GM04503 (cell line): ENCODE measurements at places on chromosomes 4 and X.

GRCh38 chrX:143500751-143501150, 16.5 kb downstream of the SPANXN3 start:
- no peak for DNase-seq

DNA sequence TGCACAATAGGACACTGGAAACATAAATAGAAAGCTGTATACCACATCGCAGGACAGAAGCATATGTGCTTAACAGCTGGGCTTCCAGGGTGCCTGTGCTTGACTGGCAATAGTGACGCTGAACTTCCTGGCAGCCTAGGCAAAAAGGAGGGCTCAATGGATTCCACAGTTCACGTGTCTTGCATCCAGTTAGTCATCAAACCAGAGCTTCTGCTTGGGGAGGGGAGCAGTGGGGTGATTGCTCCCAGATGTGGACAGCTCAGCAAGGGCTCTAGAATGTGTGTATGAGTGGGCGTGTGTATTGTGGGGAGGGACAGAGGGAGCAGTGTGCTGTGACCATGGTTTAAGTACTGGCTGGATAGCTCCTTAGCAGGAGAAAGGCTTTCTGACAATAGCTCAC, 2.3 kb downstream of the PRRG3 start:
- DNase-seq: peak; percentile 81

DNA sequence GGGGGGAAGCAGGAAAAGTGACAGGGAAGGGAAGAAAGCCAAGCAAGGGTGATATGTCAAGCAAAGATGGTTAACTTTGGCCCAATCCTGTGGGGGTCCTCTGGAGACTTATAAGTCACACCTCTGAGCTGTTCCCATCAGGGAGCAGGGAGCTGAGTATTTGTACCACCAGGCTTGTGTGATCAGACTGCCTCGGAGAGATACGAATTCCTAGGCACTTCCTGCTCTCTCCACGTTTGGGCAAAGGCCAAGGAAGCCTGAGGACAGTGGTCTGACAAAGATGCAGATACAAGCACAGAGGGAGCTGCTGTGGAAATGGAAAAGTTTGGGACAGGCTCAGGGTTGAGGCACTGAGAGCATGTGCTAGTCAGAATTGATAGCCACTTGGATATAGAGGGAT, 10.4 kb upstream of the PPP3CA start:
- no peak for DNase-seq

- DNase-seq: no peak
These were observed 306.5 kb upstream of the TECRL start for GRCh38 chr4:64715741-64716140.

DNA sequence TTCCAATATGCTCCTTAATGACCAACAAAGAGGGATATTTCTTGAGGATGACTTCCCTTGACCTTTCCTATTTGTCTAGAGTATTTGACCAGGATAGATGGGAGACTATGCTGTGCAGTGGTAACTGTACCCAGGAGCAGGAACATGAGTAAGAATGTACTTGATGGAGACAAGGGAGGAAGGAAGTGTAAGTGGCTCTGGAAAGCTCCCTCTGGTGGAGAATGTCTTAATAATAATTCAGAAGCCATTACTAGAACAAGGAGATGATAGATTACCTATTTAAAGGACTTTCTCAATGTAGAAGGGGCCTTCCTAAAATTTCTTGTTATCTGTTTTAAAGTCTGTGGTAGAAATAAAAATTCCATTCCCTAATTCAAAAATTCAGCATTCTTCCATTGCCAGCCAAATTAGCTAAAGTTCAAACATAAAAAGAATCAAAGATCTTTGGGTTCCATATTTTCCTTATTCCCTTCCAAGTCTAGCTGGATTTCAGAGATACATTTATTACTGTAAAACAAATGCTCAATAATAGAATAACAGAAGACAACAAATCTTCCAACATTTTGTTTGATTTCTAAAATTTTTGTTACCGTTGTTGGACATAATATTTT, 83.8 kb downstream of the GRID2 start:
- DNase-seq: no peak
